DND-41 (cell line): ENCODE measurements at places on chromosomes 12 and 14.

DNA sequence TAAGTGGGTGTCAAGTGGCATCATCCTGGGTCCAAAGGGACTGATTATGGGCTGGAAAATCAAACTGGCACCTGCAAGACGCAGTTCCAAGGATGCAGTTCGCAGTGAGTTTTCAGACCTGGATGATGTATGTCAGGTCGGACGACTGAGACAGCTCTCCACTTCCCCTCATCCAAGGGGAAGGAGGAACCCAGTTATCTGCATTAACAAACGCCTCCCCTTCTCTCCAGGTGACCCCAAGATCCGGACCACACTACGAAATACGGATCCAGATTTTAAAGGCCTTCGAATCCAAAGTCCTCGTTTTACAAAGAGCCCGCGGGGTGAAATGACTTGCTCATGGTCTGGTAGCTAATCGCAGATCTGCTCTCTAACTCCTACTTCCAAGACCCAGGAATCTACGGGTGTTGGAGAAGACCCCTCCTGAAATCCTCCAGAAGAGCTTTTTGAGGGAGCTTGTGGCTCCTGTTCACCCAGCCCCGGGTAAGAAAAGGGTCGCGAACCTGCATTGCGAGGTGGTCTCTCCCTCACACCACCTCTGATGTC, 460 bp upstream of the SYNE2 start:
- no peaks in the 10 kb centered on the region; the same call in 1 of the 2 replicates for H3K36me3 ChIP-seq
- no peaks in the 10 kb centered on the region for H3K27me3 ChIP-seq
- H3K27ac ChIP-seq: peak overlapping the region; percentile 57
- H3K4me3 ChIP-seq: peak overlapping the region; percentile 10; the same call in 1 of the 2 replicates
- DNase-seq: no peak
- peaks cover 34% of the 10 kb centered on the region for H3K4me1 ChIP-seq

- no peak overlapping the region for H3K27ac ChIP-seq
- no peaks in the 10 kb centered on the region for H3K27me3 ChIP-seq
- H3K4me3 ChIP-seq: no peak overlapping the region
- no peaks in the 10 kb centered on the region for H3K36me3 ChIP-seq
- no peak for DNase-seq
- no peaks in the 10 kb centered on the region for H3K4me1 ChIP-seq
Measured at GRCh38 chr14:51285120-51285519, 45.1 kb downstream of the TMX1 start.

- no peak overlapping the region for H3K4me3 ChIP-seq
- no peak overlapping the region for H3K27ac ChIP-seq
- H3K4me1 ChIP-seq: no peaks in the 10 kb centered on the region
- H3K36me3 ChIP-seq: no peaks in the 10 kb centered on the region
Measured at GRCh38 chr14:99731547-99732435, 47.7 kb downstream of the CYP46A1 start.

DNA sequence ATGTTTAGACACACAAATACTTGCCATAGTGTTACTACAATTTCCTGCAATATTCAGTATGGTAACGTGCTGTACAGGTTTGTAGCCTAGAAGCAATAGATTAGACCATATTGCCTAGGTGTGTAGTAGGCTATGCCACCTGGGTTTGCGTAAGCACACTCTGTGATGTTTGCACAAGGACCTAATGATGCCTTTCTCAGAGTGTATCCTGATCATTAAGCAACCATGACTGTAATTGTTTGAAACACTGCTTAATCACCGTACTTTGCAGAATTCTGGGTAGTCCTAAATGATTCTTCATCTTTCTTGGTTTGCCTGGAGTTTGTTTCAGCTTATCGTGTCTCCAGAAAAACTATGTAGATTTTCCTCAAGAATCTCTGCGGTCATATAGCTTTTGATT, 11.2 kb upstream of the TCP11L2 start:
- no peak for DNase-seq
- no peak overlapping the region for H3K4me3 ChIP-seq
- H3K27me3 ChIP-seq: peaks cover 12% of the 10 kb centered on the region
- H3K4me1 ChIP-seq: no peaks in the 10 kb centered on the region

DNA sequence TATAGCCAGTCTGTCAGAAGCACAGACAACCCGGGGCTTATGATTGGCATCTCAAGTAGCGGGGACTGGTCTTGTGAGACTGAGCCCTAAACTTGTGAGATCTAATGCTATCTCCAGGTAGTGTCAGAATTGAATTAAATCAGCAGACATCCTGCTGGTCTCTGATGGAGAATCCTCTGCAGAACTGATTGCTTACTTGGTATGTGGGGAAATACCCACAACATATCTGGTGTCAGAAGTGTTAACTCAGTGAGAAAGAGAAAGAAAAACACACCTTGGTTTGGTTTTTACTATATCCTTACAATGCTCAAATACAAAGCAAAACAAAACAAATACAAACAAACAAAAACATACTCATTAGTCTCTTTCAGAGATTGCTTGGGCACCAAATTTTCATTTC, 10.0 kb downstream of the SEL1L start:
- no peak for DNase-seq
- no peak overlapping the region for H3K4me3 ChIP-seq
- H3K36me3 ChIP-seq: peaks cover 76% of the 10 kb centered on the region
- no peak overlapping the region for H3K27ac ChIP-seq

DNA sequence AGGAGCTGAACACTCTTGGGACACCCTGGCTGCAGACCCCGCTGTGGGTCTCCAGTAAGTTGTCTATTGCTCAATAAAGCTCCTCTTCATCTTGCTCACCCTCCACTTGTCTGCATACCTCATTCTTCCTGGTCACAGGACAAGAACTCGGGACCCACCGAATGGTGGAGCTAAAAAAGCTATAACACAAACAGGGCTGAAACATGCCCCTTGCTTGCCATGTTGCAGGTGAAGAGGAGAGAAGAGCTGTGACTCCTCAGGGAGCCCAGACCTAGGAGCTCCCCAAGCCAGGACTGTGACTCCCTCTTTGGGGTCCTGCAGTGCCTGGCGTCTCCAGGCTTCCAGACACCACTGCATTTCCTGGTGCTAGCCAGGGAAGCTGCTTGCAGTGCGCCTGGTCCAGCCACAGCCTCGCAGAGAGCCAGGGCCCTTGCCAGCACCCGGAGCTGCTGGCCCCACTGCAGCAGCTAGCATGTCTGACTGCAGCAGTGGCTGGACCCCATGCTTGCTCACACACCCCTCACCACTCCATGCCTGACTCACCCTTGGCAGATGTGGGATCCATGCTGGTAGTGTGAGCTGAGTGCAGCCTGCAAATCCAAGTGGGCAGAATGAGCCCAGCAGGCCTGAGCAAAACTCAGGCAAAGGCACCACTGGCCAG, 37.1 kb upstream of the OR5AU1 start:
- DNase-seq: no peak
- peaks cover 21% of the 10 kb centered on the region for H3K4me1 ChIP-seq
- no peaks in the 10 kb centered on the region for H3K36me3 ChIP-seq
- H3K4me3 ChIP-seq: no peak overlapping the region; the same call in 1 of the 2 replicates
- H3K27me3 ChIP-seq: no peaks in the 10 kb centered on the region

- H3K4me3 ChIP-seq: no peak overlapping the region
- 0 out of 2 replicates have a peak, but pooled peaks cover 15% of the 10 kb centered on the region for H3K36me3 ChIP-seq
- peaks cover 18% of the 10 kb centered on the region for H3K4me1 ChIP-seq
- no peak for DNase-seq
- no peak overlapping the region; the same call in 1 of the 2 replicates for H3K27ac ChIP-seq
- H3K27me3 ChIP-seq: no peaks in the 10 kb centered on the region
Measured at GRCh38 chr14:100018482-100018881, 46.7 kb upstream of the EVL start.

DNA sequence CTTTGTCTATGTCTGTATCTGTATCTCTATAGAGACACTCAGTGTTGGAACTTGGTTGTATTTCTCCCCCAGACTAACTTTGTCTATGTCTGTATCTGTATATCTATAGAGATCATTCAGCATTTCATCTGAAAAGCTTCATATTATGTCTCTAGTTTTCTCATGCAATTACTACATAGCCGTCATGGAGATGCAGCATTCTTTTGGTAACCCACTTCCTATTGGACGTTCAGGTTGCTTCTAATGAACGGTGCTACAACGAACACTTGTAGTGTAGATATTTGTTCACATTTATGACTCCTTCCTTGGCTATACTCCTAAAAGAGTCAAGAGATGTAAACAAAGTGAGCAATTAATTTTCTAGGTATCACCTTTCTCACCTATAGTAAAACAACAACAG, 81.5 kb upstream of the KCNA1 start:
- H3K36me3 ChIP-seq: no peaks in the 10 kb centered on the region
- H3K4me1 ChIP-seq: peaks cover 69% of the 10 kb centered on the region
- H3K4me3 ChIP-seq: peak overlapping the region; percentile 52
- peak overlapping the region; percentile 90 for H3K27ac ChIP-seq
- DNase-seq: no peak
- no peaks in the 10 kb centered on the region for H3K27me3 ChIP-seq

- no peak overlapping the region for H3K4me3 ChIP-seq
- H3K4me1 ChIP-seq: no peaks in the 10 kb centered on the region
- no peaks in the 10 kb centered on the region for H3K36me3 ChIP-seq
- H3K27ac ChIP-seq: no peak overlapping the region
Measured at GRCh38 chr14:29126361-29126760, 359.8 kb downstream of the FOXG1 start.

DNA sequence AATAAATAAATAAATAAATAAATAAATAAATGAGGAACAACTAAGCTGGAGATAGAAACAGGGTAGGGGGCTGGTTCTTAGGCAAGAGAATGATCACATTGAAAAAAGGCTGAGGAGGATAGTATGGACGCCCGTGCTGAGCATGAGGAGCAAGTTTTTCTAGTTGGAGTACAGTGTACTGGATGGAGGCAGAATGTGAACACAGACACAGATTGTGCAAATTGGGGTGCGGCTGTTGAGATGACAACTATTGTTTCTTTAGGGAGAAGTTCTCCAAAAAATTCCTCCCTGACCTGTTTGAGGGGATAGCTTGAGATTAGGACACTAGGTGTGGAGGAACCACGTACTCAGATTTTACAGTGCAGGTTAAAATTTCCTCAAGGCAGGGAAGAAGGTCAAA, 979 bp upstream of the BIN2 start:
- H3K36me3 ChIP-seq: no peaks in the 10 kb centered on the region
- DNase-seq: no peak
- no peak overlapping the region for H3K4me3 ChIP-seq
- H3K27me3 ChIP-seq: no peaks in the 10 kb centered on the region
- peaks cover 78% of the 10 kb centered on the region for H3K4me1 ChIP-seq

GRCh38 chr12:111175396-111176094, 193.3 kb downstream of the PHETA1 start:
- H3K4me1 ChIP-seq: no peaks in the 10 kb centered on the region
- DNase-seq: no peak

- no peaks in the 10 kb centered on the region for H3K4me1 ChIP-seq
- H3K4me3 ChIP-seq: no peak overlapping the region
Measured at GRCh38 chr12:51793201-51793600, 55.3 kb downstream of the FIGNL2 start.

GRCh38 chr12:101889211-101889752, 11.9 kb downstream of the DRAM1 start:
- H3K36me3 ChIP-seq: no peaks in the 10 kb centered on the region
- no peak overlapping the region for H3K4me3 ChIP-seq
- 0 out of 2 replicates have a peak, but pooled peaks cover 3% of the 10 kb centered on the region for H3K4me1 ChIP-seq

- peaks cover 33% of the 10 kb centered on the region for H3K4me1 ChIP-seq
- peaks cover 41% of the 10 kb centered on the region for H3K36me3 ChIP-seq
- no peak overlapping the region for H3K27ac ChIP-seq
- H3K4me3 ChIP-seq: no peak overlapping the region
- no peak for DNase-seq
Measured at GRCh38 chr14:100302616-100303015, 3.6 kb downstream of the SLC25A29 start.

DNA sequence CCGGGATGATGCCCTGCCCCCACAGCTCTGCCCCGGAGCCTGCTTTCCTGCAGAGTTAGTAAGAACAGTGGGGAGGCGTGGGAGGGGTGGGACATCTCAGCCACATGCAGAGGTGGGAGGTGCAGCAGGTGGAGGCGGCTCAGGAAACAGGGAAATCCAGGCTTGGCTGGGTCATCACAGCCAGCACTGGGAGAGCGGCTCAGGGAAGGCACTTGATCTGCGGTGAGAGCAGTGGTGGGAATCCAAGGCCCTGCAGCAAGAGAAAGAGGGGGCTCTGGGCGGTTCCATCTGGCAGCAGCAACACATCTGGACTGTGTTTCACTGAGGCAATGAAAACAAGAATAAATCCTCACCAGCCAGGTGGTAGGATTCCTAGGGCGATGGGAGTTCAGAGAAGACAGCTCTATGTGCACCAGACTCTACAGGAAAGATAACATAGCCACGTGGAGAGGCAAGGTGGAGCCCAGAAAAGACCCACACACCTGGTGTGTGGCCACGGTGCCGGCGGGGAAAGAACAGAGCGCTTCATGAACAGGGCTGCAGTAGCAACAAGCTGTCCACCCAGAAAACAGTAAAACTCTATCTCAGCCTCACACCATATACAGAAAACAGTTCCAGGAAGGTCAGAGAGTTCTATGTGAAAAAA, 57.6 kb downstream of the CCDC85C start:
- no peaks in the 10 kb centered on the region for H3K4me1 ChIP-seq
- no peak for DNase-seq
